ENCODE measurements at places on chromosomes 13 and 19. TPM values are rescaled to one million over a fixed set of nuclear protein-coding genes. Genes with fewer than 3 reads are reported as not detected.

Gene ATP8B3
- total RNA-seq = 1.6 TPM

Gene FBXL3
- total RNA-seq = 33.2 TPM

Gene APOC1
- 2.7 TPM for total RNA-seq

Gene URAD
- not detected for total RNA-seq

Gene METTL21C
- total RNA-seq = not detected

Gene CDX2
- total RNA-seq = not detected

Gene KCTD4
- not detected for total RNA-seq

Gene PCDH8
- not detected for total RNA-seq

Gene C19orf81
- total RNA-seq = 1.3 TPM

Gene PSG4
- not detected for total RNA-seq

Gene ZFR2
- 0.35 TPM for total RNA-seq

Gene RNF126
- 35.9 TPM for total RNA-seq

Gene EDNRB
- total RNA-seq = 54.3 TPM

Gene WDR87
- not detected for total RNA-seq

Gene MLLT1
- 40.1 TPM for total RNA-seq

Gene TMEM86B
- 1.4 TPM for total RNA-seq

Gene PLPPR3
- total RNA-seq = 0.21 TPM

Gene FAAP24
- 1.9 TPM for total RNA-seq

Gene FOSB
- 1.5 TPM for total RNA-seq

Gene FBN3
- total RNA-seq = not detected

Gene IL4I1
- total RNA-seq = 0.34 TPM

Gene DDX39A
- 31.8 TPM for total RNA-seq

Gene ZNF430
- 4.7 TPM for total RNA-seq

Gene BLOC1S3
- 6.1 TPM for total RNA-seq

Gene ANKRD24
- total RNA-seq = 1.2 TPM

Gene MEIOSIN
- total RNA-seq = 0.24 TPM

Gene SLC10A2
- total RNA-seq = not detected

Gene HIF3A
- total RNA-seq = 51.0 TPM

Gene C1QTNF9B
- total RNA-seq = 1.3 TPM

Gene ZNF548
- 20.6 TPM for total RNA-seq

Gene KLK3
- total RNA-seq = not detected

Gene ODAD3
- 0.56 TPM for total RNA-seq

Gene PROSER3
- total RNA-seq = 6.8 TPM

Gene ZNF836
- 8.9 TPM for total RNA-seq

Measured in left cardiac atrium (tissue), 4 donors.